ENCODE measurements at places on chromosomes 7 and 10.

GRCh38 chr7:140304191-140304799 lies 94.0 kb downstream of the SLC37A3 start:
- no peak for DNase-seq

DNA sequence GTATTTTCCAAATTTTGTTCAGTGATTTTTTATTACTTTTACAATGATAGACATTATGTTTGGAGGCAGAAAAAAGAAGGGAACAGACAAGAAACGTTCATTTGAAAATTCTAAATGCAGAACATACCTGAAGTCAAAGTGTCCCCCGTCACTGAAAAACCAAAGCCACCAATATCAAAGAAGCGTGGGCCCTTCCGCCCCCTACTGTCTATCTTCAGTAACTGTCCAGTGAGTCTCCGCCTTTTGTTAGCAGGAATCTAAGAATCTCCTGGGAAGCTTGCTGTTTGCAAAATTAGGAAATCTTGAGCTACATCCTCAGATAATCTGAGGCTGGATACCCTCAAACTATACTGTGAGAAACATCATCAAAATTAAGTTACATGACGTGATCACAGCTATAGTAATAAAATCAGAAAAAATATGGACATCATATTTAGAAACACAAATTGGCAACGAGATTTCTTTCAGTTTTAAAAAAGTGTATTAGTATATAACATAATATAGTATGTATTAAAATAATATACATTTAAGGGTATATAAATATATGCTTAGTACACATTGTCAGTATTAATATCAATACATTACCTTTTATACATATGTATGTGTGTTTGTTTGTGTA lies 169.3 kb upstream of the AKR1E2 start:
- DNase-seq, result peak; percentile 40

DNA sequence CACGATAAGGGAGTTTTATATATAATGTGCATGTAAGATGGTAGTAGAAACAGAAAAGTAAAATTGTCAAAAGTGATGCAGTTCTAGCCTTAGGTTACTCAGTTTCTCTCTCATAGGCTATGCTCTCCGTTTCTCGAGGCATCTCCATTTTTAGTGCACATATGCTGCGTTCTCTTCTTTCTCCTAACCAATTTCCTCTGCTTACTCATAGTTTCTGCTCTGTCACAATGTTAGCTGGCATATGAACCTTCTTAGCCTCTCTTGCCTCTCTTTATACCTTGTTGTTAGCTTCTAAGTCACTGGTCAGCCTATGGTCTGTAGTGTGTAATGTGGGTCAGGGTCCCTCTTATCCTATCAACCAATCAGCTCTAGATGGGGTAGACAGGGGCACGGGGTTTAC lies 280.6 kb upstream of the ETV1 start:
- no peak for DNase-seq

GRCh38 chr10:62517252-62517651 lies 143.1 kb downstream of the ZNF365 start:
- no peak for DNase-seq

DNA sequence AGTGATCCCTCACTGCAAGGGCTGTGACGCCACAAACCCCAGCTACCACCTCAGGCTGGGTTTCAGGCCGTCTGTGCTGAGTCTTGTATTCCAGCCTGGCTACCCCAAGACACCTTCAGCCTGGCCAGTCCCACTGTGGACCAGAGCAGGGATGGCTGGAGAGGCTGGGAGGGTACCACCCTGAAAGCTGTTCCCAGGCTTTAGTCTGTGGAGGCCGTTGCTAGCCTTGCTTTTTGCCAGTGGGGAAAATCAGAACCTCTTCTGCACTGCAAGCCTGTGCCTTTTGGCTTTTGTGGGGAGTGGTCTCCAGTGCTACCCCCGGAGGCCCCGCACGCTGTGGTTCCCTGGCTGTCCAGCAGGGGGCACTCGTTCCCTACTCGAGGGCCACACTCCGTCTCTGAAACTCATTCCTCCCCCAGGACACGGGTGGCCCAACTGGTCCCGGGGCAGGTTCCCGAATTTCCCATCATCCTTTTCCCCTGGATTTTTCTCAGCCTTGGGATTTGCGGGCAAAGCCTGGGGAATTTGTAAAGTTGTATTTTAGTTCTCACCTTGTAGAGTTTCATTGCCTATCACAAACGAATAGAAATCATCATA lies 128.4 kb upstream of the BTBD16 start:
- DNase-seq, result no peak

GRCh38 chr10:30386801-30387588 lies 37.9 kb upstream of the MTPAP start:
- no peak for DNase-seq

DNA sequence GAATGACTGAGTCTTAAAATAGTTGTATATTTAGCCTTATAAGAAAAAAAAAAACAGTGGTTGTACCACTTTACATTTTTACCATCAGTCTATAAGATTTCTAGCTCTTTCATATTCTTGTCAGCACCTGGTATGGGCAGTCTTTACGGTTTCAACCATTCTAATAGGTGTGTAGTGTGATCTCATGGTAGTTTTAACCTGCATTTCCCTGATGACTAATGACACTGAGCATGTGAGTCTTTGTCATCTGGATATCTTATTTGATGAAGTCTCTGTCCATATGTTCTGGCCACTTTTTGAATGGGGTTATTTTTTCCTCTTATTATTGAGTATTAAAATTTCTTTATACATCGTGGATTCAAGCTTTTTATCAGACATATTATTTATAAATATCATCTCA lies 365.3 kb upstream of the IGFBP3 start:
- DNase-seq, result no peak

- no peak for DNase-seq
Measured at GRCh38 chr10:30437031-30437841, 3.3 kb downstream of the MAP3K8 start.

- no peak for DNase-seq
Measured at GRCh38 chr10:27527666-27528295, 23.7 kb downstream of the RAB18 start.

DNA sequence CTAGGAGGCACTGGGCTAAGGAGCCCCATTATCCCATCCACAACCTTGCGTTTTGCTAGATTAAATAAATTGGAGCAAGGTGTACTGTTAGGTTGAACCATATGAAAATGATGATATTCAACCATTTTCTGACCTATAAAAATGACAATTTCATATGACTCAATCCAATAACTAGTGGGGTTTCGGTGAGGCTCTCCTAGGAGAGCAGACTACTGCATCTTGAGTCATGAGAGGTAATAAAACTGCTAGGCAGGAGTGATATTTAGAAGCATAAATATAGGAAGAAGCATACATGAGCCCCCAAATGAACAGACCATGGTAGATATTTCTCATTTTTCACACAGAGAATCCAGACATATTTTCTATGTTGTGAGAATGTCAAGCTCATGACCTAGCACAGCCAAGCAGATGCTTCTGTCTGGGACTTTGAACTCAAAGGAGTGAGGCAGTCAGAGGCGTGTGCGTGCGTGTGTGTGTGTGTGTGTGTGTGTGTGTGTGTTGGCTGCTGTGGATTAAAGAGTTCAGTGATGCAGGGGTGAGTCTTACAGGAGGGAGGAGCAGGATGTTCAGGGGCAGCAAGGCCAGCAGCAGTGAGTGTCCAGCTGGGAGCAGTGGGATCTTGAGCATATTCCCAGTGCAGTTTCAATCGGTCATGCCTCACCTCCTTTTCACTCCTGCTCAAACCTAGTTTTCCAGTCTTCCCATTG lies 17.8 kb upstream of the WDR11 start:
- DNase-seq, result no peak

- DNase-seq, result no peak
Measured at GRCh38 chr7:131385039-131385605, 57.4 kb downstream of the MKLN1 start.

GRCh38 chr7:121175826-121176225 lies 153.0 kb upstream of the WNT16 start:
- no peak for DNase-seq

GRCh38 chr7:2008101-2008935 lies 224.4 kb downstream of the MAD1L1 start:
- DNase-seq, result no peak

GRCh38 chr7:89042940-89043339 lies 247.4 kb upstream of the TEX47 start:
- DNase-seq, result no peak

GRCh38 chr7:127550247-127550646 lies 35.1 kb downstream of the GCC1 start:
- no peak for DNase-seq

- no peak for DNase-seq
Measured at GRCh38 chr7:17965603-17966002, 25.3 kb upstream of the SNX13 start.

DNA sequence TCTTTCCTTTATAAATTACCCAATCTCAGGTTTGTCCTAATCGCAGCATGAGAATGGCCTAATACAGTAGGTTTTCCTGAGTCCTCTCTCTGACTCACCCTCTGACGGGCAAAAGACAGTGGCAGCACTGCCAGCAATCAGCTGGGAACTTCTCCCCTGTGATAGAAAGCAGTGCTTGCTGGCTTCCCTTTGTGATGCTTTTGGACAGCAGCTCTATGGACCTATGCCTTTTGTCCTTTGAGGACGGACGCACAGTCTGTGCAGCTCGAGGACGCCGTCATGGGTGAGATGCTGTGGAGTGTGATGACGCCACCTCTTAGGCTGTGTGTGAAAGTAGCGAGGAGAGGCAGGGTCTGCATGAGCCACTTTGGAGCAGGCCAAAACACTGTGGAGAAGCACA lies 68.8 kb downstream of the KIAA1217 start:
- no peak for DNase-seq

DNA sequence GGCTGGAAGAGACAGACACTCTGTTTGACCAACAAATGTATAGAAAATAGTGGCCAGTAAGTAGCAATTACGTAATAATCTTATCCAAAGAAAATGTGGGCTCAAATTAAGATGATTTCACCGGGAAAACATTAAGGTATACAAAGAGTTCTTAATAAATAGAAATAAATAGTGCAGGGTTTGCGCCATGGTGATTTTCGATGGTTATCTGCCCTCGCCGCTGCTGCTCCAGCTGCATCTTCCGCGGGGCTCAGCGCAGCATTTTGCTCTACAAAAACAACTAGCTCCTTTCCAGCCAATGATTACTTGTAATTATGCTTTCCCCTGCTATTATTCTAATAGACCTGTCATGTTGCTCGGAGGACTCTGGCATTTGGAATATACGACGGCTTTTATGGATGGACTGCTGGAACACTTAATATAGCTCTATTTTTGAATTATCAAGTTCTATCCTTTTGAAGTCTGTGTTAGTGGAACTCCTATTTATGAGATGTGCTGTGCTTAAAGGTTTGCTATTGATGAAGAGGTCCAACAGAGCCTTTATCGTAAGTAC lies 103.8 kb downstream of the BUB3 start:
- DNase-seq, result no peak

GRCh38 chr7:45149606-45150005 lies 8.0 kb upstream of the RAMP3 start:
- no peak for DNase-seq

- no peak for DNase-seq
Measured at GRCh38 chr10:21458126-21458871, 67.2 kb downstream of the SKIDA1 start.

DNA sequence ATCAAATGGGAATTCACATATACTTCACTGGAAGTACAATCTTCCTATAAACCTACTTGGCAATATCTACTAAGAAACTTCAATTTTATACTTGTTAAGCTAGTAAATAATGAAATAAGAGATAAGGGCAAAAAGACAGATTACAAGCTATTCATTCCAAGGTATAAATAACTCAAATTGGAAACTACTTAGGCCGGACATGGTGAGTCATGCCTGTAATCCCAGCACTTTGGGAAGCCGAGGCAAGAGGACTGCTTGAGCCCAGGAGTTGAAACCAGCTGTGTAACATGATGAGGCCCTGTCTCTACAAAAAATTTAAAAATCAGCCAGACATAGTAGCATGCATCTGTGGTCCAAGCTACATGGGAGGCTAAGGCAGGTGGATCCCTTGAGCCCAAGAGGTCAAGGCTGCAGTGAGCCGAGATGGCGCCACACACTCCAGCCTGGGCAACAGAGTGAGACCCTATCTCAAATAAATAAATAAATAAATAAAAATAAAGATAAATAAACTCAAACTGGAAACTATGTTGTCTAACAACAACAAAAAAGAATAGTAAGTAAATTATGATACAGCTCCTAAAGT lies 37.6 kb downstream of the ARHGAP21 start:
- no peak for DNase-seq

- DNase-seq, result no peak
Measured at GRCh38 chr7:64314566-64314965, 805 bp downstream of the ZNF736 start.

DNA sequence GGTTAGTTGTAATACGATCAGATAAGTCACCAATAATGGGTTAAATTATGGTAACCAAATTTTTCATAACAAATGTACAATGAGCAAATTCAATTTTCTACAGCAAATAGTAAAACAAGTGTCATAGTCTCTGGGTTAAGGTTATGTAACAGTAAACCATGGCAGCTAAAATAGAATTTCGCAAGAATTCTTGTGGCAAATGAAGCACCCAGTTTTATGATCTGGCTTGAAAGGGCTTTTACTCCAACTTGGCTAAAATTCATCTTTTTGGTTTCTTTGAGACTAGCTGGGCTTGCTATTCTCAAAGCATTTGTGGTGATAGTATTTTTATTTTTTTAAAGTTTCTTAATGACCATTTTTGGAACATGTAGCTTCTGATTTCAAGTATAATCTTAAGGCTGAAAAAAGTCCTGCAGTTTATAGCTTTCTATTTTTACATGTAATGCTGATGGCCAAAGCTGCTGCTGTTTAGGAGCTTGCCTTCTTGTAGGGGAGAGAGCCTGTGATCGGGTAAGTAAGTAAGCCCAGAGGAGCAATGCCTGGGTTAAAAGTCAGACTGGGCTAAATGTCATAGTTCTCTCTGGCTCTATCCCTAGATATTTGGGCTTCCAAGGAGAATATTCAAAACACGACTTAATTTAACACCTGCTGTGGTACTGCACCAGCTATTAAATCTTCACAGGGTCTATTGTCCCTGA lies 55.5 kb upstream of the SYPL1 start:
- no peak for DNase-seq

DNA sequence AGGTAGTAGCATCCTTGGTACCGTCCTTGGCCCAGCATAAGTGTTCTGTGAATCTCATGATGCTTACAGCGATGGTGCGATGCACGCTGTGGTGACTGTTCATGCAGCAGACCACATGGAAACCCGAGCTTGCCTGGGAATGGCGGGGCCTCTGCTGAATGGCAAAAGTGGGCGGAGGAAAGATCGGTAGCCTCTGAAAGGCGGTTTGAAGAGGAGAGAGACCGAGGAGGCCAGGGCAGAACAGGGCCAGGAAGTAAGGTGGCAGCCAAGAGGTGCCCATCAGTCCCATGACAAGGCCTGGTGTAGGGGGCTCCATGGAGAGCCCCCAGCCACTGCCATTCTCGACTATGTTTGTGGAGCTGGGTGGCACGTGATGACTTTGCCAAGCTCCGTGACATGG lies 33.2 kb upstream of the CNPY1 start:
- no peak for DNase-seq
